Activated CD4-positive, alpha-beta memory T cell treated with anti-CD3 and anti-CD28 coated beads, Interleukin-2, amount 10 ng/mL, durations not matched to agents 7 days and 5 days (primary cell): ENCODE measurements at places on chromosomes 16 and 17. TPM values are rescaled to one million over a fixed set of nuclear protein-coding genes. Genes with fewer than 3 reads are reported as not detected.

Gene FGF11
- total RNA-seq = 8.9 TPM

Gene BCL6B
- total RNA-seq = 0.80 TPM

Gene ETV4
- 4.0 TPM for total RNA-seq

Gene RND2
- not detected for total RNA-seq

Gene KRTAP9-6
- total RNA-seq = not detected

Gene PLA2G10
- not detected for total RNA-seq

Gene MMP25
- total RNA-seq = 112 TPM

Gene NGFR
- 0.58 TPM for total RNA-seq

Gene CLEC18B
- 0.48 TPM for total RNA-seq

Gene NOD2
- total RNA-seq = 24.1 TPM

Gene DPEP3
- total RNA-seq = not detected

Gene HELZ
- 109 TPM for total RNA-seq

Gene MT1M
- total RNA-seq = not detected

Gene ATP1B2
- 0.50 TPM for total RNA-seq

Gene SEPHS2
- total RNA-seq = 56.3 TPM

Gene OR1F1
- total RNA-seq = not detected

Gene PHLPP2
- 7.4 TPM for total RNA-seq

Gene GPRC5C
- 0.68 TPM for total RNA-seq

Gene CD300E
- not detected for total RNA-seq

Gene PRSS8
- total RNA-seq = not detected

Gene KRTAP2-3
- total RNA-seq = not detected

Gene CLEC3A
- not detected for total RNA-seq

Gene KRT12
- total RNA-seq = not detected

Gene CES5A
- not detected for total RNA-seq

Gene DNAAF1
- total RNA-seq = not detected

Gene TMEM92
- total RNA-seq = 0.08 TPM

Gene NUDT21
- total RNA-seq = 239 TPM

Gene OR1A1
- not detected for total RNA-seq

Gene DNAI2
- 2.5 TPM for total RNA-seq

Gene DCXR
- 95.2 TPM for total RNA-seq

Gene MYOCD
- total RNA-seq = not detected

Gene CPHXL2
- total RNA-seq = not detected

Gene C16orf74
- 0.53 TPM for total RNA-seq

Gene PYY
- total RNA-seq = not detected

Gene TPSAB1
- total RNA-seq = not detected

Gene LGALS9B
- total RNA-seq = not detected

Gene ENPP7
- not detected for total RNA-seq

Gene GSG1L2
- total RNA-seq = not detected

Gene C1QTNF8
- total RNA-seq = not detected

Gene ADGRG1
- total RNA-seq = 8.3 TPM

Gene CETP
- total RNA-seq = not detected

Gene CDK5R1
- 7.4 TPM for total RNA-seq

Gene TBC1D3C
- total RNA-seq = not detected
